Sciatic nerve (tissue), 2 donors: ENCODE measurements at places on chromosomes 13 and 19.

- DNase-seq, result no peak
These were observed 7.7 kb downstream of the ATP7B start for GRCh38 chr13:52003541-52003940.

GRCh38 chr19:3098515-3099346 is 4.6 kb downstream of the GNA11 start:
- no peak for DNase-seq

DNA sequence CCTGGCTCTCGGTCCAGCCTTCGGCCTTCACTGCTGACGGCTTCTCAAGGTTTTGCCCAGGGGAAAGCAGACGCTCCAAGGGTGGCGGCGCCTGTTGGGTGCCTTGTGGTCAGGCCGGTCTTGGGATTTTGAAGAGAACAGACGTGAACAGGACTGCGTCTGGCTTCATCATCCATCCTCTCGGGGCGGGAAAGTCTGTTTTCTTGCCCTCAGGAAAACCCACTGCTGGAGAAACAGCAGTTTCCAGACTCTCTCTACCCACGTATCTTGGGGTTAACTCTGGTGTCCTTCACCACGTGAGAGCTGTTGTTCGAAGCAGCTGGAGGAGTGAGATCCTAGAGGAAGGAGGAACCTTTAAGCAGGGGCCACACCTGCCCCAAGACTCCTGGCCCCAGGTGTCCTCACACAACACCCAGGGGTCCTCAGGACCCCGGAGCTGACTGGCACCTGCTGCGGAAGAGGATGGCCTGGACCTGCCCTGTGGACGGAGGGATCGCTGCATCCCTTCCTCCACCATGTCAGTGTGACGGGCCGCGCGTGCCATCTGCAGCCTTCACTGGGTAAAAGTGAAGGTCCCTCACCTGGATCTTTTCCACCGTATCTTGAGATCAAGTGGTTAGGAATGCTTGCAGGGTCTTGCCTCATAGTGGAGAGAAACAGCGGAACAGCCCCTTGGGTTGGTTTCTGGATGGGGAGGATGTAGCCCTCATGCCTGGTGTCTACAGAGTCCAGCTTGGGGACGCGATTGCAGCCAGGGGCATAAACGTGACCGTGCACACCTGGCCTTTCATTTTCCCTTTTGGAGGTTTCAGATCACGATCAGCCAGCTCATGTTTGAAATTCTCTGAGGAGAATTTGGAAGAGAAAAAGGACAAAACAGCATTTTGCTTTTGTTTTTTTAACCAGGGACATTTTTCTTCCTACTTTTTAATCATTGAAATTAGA is 69.5 kb upstream of the MCF2L start:
- peak; percentile 51 for DNase-seq

DNA sequence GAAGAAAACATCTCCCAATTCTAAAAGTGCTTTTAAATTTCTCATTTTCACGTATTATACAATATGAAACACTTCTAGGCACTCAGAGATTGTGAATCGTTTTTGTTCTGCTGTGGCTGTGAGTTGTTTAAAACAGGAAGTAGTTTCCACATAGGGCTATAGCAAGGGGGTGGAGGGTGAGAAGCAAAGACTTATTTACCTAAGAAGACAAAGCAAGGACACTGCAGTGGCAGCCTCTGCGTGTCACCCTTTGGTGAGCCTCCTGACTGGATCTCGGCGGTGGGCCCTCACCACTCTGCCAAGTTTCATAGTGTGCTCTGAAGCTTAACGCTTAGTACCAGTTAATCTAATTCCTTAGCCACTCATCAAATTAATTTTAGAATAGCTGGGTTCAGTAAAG is 56.8 kb downstream of the TNFSF13B start:
- DNase-seq, result no peak

DNA sequence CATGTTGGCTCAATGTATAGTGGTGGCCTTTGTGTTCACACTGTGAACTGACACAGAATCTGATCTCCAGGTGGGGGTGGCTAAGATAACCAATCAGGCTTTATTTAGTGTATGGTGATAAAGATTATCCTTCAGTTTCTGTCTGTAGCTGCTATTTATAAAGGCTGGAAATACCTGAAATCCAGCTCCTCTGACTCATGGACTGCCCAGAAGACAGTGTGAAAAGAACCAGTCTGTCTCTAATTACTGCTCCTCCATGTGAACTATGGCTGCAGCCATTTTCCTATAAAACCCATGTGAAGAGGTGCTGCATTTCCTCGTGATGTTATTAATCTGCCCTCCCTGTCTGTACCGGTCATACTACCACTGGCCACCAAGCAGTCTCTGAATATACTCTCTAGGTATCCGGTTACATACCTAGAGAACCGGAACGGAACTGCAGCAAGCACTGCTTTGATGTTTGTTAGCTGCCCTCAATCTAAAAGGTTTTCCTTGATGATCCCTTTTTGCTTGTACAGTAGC is 238.0 kb downstream of the LHFPL6 start:
- DNase-seq, result no peak

DNA sequence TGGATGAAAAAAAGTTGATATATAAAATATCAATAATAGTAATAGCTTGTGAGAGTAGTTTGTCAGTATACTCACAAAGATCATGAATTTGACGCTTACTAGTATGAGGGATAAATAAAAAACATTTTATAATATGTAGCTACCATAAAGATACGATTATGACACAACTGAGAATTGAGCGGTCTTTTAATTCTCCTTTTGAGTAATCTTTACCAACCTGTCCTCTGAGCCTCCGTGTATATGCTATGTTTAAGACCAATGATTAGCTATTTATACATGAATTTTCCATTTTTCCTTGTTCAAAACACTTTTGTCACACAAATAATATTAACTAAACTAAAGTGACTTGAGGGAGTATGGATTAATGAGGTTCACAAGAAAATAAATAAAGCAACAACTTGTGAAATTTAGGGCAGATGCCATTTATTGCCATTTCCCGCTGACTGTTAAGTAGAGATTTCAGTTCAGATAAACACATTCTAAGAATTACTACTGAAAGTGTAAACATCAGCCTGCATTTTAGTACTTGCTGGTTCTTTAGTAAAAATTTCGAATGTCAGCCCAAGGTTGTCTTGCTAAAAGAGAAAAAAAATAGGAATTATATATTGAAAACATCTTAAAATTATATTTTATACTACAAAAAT is 6.2 kb upstream of the IRS2 start:
- no peak for DNase-seq

GRCh38 chr13:59623206-59623915 is 540.4 kb downstream of the DIAPH3 start:
- DNase-seq, result no peak

DNA sequence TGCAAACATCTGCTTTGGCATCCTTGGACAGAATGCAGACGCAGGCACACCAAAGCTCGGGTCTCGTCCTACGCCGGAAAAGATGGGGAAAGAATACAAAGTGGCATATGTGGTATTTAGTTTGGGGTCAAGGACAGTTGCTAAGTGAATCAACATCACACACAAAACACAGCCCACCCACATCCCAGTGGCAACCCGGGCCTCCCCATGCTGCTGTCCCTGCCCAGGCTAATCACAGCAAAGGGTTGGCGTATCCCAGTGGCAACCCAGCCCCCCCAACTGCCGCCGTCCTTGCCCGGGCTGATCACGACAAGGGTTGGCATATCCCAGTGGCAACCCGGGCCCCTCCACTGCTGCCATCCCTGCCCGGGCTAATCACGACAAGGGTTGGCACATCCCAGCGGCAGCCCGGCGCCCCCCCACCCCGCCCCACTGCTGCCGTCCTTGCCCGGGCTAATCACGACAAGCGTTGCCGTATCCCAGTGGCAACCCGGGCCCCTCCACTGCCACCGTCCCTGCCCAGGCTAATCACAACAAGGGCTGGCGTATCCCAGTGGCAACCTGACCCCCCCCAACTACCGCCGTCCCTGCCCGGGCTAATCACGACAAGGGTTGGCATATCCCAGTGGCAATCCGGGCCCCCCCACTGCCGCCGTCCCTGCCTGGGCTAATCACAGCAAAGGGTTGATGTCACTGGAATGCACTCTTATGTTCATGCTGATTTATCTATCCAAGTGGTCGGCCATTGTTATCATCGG is 167.8 kb upstream of the SOX1 start:
- DNase-seq, result peak; percentile 25

- no peak for DNase-seq
These were observed 1001.1 kb downstream of the OLFM4 start for GRCh38 chr13:54029720-54030119.

DNA sequence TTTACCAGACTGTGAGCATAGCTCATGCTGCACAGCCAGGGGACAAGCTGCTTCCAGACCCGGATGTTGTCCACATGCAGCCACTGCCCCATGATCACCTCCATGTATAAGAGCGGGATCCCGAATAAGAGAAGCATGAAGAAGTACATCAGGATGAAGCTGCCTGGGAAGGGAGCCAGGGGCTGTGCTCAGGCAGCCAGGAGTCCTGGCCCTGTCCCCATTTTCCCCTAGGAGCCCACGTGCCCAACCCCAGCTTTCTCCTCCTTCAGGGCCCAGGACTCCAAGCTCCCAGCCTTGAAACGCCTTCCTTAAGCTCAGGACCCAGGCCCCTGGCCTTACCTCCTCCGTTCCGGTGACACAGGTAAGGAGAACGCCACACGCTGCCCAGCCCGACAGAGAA is 69.3 kb downstream of the SLC6A16 start:
- DNase-seq, result no peak

- no peak for DNase-seq
These were observed 108.8 kb downstream of the NDFIP2 start for GRCh38 chr13:79589603-79590393.

- DNase-seq, result no peak
These were observed 1359.6 kb upstream of the ATXN8OS start for GRCh38 chr13:68748038-68748437.

DNA sequence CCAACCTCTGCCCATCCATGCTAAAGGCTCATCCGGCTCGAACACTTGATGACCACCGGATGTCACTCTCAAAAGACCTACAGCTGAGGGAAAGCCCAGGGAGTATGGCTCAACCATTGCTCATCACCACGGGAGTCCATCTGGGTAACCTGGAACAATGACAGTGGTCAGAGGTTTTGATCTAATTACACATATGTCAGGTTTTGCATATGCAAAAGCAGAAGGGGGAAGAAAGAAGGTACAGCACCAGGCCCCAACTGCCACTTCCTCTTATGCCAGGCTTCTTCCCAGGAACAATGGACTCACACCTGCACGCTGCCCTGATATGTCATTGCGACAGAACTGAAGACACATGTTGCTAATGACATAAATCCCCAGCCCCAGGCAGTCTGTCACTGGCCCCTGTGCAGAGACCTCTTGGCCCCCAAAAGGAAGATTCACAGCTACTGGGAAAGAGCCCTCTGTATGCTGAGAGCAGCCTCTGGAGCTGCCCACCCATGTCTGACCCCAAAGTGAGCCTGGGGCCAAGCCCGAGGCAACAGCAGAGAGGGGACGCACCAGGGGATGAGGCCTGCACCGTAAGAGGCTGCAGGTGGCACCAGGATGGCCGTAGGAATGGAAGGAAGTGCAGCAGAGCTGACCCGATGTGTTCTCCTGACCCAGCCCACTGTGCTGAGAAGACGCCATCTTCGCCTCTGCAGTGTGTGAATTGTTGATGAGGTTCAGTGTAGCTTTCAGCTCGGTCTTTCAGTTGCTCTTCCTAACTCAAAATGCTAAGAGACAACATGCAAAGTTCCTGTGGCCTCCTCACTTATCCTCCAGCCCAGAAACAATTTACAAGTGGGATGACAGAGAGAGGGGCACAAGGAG is 26.3 kb downstream of the EPS15L1 start:
- no peak for DNase-seq

- DNase-seq, result no peak
These were observed 14.7 kb downstream of the TMPRSS9 start for GRCh38 chr19:2374808-2375207.

- no peak for DNase-seq
These were observed 932 bp upstream of the PIP5K1C start for GRCh38 chr19:3701200-3701599.

GRCh38 chr13:32264407-32264806 is 50.8 kb downstream of the ZAR1L start:
- peak; percentile 68 for DNase-seq

DNA sequence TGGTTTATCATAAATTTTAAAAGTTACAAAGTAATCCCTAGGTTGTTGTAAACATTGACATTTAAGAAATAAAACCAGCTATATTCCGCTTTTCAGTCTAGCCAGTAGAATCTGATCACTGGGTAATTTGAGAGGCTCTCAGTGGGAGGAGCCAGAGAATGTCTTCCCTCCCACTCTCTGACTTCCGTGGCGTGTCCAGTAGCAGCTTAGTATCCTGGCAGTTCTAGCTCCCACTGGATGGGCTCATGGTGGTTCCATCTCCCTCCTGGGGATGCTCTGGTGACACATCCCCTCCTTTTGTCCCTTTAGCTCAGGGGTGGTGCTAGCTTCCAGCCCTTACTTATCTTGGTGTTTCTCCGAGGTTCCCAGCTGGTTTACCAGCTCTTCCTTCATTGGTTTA is 34.5 kb downstream of the MTUS2 start:
- DNase-seq, result no peak

GRCh38 chr13:29621841-29622240 is 26.4 kb upstream of the SLC7A1 start:
- no peak for DNase-seq
